ENCODE measurements at places on chromosomes 7 and 10.

GRCh38 chr10:73905256-73906020 is 5.5 kb upstream of the PLAU start:
- DNase-seq = no peak

DNA sequence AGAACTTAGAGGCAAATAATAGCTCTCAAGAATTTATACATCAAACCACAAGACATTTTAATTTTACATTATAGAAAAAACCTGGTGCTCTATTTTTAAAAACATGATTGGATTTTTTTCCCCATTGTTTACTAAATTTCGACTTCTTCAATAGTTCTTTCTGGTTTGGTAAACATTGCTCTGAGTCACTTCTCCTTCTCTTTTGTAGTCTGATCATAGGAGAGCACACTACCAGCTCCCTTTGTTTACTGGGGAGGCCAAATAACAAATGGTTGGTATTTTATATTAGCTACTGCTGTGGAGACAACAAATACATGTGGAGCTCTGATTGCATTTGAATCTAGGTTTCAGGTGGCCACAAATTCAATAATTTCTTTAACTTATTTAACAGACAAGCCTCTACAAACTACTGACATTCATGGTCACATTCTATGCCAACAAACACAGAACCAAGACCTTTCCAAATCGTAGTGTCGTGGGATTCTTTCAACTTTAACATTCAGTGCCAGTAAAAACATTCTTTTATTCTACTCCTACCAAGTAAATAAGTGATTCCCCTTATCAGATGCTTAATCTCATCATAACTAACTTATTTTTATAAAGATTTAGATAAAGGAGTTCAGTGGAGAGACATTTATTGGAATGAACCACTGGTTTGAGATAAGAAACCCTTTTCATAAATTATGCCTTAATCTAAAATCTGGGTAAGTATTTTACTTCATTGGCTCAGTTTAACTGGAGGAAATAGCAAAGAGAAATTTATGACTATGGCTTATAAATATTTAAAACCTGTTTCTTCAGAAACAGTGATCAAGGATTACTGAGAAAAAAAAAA is 17.7 kb upstream of the FXYD4 start:
- DNase-seq = no peak

GRCh38 chr10:109529258-109529657 is 394.1 kb downstream of the XPNPEP1 start:
- DNase-seq = no peak

- DNase-seq = no peak
Observed at GRCh38 chr10:130992802-130993523, 318.6 kb downstream of the TCERG1L start.

- DNase-seq = peak; percentile 88
Observed at GRCh38 chr7:155003092-155003375, at the start of gene PAXIP1. PAXIP1 (minus strand) TSS chr7:155003124; CDS start chr7:155002929, 195 bp downstream.

GRCh38 chr7:151539088-151539671 is 19.5 kb upstream of the RHEB start:
- no peak for DNase-seq

DNA sequence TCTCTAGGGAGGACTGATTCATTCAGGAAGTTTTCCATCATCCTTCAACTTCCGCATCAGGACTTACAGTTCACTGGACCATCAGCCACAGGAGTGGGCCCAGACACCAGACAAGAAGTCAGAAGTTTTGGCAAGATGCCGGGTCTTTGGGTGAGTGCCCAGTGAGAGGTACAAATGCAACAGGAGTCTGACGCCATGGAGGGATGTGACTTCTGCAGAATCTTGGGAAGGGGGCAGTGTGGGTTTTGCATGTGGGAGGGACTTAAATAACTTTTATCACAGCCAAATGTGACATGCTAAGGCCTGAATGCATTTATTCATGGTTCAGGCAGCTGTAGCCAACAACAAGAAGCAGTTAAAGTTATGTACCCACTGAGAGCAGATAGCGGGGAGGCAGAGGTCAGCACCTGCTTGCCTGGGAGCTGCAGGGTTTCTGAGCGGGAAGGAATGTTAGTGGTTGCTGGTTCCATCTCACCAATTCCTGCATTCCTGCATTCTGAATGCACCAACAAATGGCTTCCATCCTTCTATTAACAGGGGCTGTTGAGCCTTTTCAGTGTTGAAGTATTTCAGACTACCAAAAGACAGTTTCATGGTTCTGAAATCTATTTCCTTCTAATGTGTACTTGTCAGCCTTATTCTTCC is 375.2 kb downstream of the PAXIP1 start:
- DNase-seq = no peak

DNA sequence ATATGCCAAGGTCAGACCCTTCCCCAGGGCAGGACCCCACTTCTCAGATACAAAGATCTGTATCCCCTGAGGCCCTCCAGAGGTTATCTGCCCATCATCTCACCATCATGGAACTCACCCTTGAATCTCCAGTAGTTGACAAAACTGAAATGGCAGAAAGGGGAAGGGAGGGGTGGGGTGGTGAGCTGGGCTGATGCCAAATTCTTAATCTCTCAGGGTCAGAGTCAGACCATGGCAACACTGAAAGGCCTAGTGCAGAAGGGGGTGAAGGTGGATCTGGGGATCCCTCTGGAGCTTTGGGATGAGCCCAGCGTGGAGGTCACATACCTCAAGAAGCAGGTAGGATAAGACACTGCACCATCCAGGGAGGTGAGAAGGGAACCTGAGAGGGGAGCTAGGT is 3.1 kb downstream of the CNPY4 start:
- DNase-seq = no peak

GRCh38 chr10:95841661-95842498 is 65.9 kb upstream of the CC2D2B start:
- DNase-seq = no peak

DNA sequence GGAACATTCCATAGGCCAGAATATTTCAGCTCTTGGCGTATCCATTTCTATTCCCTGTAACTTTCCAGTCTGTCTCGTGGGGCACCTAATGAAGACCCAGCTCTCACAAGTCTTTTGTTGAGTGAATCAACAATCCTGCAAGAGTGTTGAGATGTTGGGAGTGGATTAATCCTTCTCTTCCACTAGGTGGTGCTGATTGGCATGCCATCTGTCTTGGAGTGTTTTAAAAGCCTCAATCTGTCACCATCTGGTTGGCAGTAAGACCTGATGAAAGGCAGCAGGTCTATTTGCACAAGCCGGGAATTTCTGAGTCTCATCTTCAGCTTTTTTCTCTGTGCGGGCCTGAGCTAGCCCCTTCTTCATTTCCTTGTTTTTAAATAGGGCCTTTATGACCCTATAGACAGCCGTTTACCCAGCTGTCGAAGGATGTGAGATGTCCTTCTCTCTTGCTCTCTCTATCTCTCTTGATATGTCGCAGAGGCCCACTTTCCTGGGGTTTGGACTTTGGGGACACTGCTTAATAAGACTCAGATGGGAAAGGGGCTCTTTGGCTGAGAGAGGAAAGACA is 180.5 kb downstream of the ZNF365 start:
- DNase-seq = peak; percentile 27

DNA sequence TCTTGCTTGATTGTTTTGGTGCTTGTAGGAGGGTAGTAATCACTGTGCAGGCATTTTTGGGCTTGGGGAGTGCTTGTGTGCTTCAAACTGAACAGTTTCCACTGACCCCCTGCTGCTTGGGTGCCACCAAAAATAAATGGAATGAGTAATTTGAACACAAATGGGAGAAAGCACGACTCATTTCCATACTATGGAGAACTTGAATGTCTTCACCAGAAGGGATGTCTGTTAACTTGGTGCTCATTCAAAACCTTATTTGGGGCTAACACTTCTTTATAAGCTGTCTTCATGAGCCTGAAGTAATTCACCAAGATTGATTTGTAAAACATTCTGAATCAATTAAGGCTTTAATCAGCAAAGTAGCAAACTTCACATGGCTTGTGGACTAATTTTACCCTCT is 560.3 kb downstream of the SDK1 start:
- no peak for DNase-seq
